ENCODE measurements at places on chromosomes 2 and 18.

GRCh38 chr2:239926587-239927232 lies 98.4 kb downstream of the NDUFA10 start:
- DNase-seq, result no peak

DNA sequence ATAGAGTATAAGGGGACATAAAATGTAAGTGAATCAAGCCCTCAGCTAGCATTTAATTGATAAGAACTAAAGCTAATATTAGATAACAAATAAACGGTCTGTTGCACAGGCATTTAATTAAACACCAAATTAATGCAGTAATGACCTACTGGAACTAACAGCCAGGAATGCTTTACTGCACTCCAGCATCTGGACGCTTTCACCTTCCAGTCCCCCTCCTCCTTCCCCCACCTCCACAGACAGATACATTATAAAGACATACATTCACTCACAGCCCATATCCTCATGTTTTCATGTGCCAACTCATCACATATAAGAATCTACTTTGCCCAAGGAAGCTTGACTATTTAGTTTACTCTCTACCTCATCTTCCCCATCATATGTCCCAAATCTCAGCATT lies 337.4 kb upstream of the PIK3C3 start:
- no peak for DNase-seq

- no peak for DNase-seq
Measured at GRCh38 chr2:101432411-101433181, 42.3 kb downstream of the RFX8 start.

DNA sequence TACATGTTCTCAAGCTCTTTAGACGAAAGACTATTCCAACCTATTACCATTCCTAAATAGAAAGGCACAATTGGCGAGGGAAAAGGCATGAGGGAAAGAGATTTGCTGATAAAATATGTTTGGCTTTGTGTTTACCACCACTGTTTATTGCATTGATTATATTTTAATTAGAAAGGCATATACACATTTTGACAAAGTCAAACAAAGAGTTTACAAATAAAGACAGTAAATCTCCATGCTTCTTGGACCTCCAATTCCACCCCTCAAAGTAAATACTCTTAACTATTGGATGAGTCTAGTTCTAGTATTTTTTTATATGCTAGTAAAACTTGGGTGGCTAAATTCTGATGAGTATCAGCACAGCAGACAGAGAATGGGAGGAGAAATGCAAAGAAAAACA lies 521.4 kb downstream of the FBXO15 start:
- no peak for DNase-seq

- DNase-seq, result no peak
Measured at GRCh38 chr2:111668741-111669140, 215.3 kb downstream of the ANAPC1 start.

GRCh38 chr2:72153026-72153791 lies 5.5 kb upstream of the CYP26B1 start:
- no peak for DNase-seq

GRCh38 chr2:33130544-33130943 lies 183.8 kb downstream of the LTBP1 start:
- no peak for DNase-seq

GRCh38 chr2:64602436-64602835 lies 51.3 kb downstream of the SERTAD2 start:
- no peak for DNase-seq

DNA sequence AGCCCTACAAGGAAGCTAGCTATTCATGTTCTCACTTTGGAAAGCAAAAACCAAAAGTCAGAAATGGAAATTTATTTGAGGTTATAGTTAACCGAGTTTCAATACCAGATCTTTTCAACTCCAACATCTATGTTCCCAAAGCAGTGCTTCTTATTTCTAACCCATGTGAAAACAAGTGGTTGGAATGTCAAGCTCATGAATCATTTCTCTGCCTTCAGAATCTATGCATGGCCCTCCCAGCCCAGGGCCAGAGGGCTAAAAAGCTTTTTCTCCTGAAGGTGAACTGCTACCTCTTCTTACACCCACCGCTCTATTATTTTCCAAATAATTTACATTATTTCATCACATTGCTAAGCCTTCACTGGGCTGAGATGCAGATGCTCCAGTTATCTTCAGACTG lies 158.4 kb downstream of the SP3 start:
- no peak for DNase-seq

GRCh38 chr18:74982946-74983635 lies 225.8 kb downstream of the PTGR3 start:
- DNase-seq, result no peak

DNA sequence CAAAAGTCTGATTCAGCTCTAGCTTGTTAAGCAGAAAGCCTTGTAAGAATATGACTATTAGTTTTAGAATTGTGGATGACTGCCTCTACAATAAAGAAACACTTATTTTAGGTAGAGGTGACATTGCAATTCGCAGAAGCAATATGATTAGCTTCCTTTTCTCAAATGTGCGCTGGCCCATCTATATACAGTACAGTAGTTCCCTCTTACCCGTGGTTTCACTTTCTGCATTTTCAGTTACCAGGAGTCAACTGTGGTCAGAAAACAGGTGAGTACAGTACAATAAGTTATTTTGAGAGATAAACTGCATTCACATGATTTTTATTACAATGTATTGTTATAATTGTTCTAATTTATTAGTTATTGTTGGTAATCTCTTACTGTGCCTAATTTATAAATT lies 405.1 kb downstream of the GPD2 start:
- no peak for DNase-seq

GRCh38 chr18:37539236-37539635 lies 26.4 kb downstream of the CELF4 start:
- DNase-seq, result no peak

- no peak for DNase-seq
Measured at GRCh38 chr2:39725401-39725800, 53.7 kb downstream of the THUMPD2 start.

DNA sequence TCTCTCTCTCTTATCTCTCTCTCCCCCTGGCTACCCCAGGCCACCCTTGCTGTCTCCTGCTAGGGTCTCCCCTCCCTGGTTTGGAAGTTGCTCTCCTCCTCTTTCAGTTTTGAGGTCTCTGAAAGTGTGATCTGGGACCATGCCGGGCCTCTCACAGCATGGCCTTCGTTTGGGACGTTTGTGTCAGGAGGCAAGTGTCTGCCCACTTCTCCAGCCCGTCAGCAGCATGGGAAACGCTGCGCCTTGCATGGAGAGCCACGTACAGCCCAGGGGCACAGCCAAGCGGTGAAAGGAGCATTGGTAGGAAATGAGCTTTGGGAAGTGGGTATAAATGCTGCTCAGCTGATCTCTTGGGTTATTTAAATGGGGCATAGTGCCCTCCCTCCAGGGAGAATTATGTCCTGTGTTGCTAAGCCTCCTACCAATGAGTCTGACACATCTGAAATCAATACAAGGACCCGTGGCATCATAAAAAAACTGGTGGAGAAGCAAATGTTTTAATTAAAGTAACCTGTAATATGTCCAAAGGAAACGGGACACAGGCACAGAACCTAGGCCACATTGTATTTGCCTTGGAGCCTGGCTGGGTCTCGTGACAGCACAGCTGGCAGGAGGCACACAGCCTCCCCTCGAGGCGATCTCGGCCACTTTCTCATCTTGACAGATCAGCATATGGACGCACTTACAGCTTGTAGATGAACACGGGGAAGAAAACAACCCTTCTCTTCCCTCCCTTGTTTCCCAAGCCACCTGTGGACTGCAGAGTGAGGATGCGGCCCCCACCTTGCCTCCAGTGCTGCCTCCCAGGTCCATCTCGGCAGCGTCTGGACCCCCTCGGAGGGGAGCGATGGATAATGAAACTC lies 72.7 kb downstream of the SH3RF3 start:
- no peak for DNase-seq

GRCh38 chr2:106057206-106057605 lies 136.9 kb downstream of the UXS1 start:
- DNase-seq, result peak; percentile 29

DNA sequence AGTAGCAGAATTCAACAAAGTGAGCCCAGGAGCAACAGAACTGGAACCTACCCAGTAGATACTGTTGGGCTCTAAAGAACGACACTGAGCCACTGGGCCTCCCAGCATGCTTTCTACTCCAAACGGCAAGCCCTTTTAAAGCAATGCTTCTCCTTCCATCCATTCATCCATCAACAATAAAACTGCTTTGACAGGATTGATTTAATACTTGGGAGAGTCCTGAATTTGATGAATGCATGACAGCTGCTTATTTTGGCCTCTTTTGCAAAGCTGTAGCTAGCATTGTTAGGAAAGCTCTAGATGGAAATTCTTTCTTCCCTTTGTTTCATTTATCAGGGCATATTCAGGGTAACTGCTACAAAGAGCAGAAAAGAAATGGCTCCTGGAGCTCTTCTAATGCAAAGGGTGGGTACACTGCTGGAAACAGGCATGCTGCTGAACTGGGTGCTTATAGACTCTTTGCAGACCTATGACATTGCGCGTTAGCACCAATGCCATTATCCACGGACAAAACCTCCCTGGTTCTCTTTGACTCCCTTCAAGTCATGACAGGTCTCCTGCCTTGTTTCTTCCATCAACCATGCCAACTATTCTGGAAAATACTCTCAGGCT lies 138.4 kb upstream of the HNRNPA3 start:
- DNase-seq, result no peak

- DNase-seq, result peak; percentile 88
Measured at GRCh38 chr18:3652380-3653262, 202.6 kb downstream of the TGIF1 start.

GRCh38 chr18:25594351-25594750 lies 242.4 kb upstream of the ZNF521 start:
- DNase-seq, result no peak

DNA sequence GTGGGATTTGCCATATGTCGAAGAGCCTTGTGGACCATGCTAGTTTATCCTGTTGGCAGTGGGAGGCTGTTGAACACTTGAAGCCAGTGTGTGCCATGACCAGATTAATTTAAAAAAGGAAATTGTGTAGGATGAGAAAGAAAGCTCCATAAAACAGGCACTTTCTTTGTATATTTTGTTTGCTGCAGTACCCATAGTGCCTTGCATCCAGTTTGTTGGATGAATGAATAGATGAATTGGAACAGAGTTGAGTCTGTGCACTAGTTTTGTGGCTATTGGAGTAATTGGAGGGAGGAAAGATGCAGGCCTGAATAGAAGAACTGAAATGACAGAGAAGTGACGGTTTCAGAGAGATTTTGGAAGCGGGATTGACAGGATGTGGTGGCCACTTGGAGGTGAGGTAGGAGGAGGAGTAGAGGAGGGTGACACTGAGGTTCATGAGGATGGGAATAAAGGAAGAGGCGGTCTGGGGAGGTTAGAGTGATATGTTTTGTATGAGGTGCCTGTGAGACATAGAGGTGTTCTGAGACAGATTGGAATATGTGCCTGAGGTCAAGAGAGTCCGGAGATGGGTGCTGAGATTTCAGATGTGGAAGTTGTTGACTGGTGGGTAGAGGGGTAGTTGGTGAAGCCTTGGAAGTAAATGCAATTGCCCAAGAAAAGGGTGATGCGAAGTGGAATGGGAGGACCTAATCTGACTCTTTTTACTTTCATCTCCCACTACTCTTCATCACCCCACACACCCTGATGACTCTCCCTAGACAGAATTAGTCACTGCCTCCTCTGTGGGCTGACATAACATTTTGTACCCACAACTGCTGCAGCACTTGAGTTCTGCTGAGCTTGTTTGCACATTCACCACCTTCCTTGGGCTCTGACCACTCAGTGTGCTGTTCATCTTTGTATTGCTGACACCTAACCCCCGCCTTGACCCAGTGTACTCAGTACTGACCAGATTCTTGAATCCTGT lies 5.1 kb downstream of the DGUOK start:
- DNase-seq, result peak; percentile 67

DNA sequence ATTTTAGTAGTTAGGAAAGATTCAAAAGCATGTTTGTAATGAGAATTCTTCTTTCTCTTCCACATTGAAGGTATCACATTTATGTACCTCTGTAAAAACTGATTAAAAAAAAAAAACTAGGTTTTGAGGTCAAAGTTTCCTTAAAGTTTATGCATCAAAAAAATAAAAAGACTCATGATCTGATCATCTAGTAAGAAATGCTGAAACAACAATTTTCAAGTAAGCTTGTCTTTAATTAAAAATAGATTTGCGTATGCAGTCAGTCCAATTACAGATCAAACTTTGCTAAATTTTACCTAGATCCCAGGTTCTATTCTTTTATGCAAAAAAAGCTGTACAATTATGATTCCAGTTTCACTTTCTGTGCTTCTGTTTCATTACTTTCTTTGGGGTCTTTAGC lies 409.0 kb downstream of the XIRP2 start:
- no peak for DNase-seq

DNA sequence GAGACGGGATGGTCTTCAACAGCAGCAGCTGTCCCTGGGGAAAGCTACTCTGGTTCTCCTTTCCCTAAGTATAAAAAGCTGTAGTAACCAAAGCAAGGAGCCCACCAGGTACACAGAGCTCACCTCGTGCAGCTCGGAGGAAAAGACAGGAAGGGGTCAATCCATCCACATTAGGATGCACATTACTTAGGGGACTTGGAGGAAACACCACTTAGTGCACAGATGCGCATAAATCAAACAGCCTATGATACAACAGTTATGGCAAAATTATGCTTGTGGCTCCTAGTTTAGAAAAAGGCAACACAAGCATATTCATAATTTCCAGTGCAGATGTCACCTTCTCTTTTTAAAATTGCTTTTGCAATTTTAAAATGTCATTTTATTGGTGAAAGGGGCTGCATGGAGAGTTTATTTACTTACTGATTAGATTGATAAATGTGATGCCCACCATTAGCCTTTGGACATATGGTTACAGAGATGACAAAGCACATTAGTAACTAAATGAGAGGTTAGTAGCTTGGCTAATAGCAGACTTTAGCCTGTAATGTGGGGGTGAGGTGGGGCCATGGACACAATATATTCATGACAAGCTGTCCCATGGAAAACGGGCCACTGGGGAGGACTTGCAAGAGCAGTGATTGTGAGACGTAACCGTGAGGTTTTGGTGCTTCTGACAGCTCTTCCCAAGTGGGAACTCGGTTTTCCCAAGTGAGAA lies 199.8 kb downstream of the MYT1L start:
- DNase-seq, result no peak

DNA sequence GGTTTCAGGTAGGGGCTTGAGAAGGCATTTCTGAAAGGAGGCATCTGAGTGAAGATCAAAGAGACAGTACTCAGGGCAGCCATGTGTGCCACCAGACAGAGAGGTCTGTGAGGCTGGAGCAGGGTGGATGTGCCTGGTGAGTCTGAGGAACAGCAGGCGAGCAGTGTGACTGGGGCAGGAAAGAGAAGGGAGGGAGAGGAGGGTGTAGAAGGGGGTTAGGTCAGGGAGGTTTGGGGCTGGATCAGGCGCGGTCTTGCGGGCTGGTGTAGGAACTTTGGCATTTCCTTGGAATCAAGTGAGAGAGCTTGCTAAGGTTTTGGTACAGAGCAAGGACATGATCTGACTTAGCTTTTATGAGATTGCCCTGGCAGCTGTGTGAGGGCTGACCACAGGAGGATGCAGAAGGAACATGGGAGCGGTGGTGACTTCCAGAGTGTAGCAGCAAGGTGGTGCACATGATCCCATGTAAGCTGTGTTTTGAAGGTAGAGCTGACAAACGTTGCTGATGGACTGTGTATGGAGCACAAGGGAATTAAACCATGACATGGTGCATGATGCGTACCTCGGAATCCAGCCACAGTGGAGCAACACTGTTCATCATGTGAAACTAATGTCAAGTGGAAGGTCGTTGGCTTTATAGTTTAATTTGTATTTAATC lies 13.9 kb downstream of the RAB31 start:
- DNase-seq, result no peak

Measured in stimulated activated CD4-positive, alpha-beta T cell treated with anti-CD3 and anti-CD28 coated beads, Interleukin-15, amount 100 ng/mL, for 24 hours (primary cell).